ENCODE measurements at places on chromosomes 16 and 17.

GRCh38 chr16:56318827-56319140, 106.6 kb downstream of the AMFR start:
- no peak for DNase-seq

DNA sequence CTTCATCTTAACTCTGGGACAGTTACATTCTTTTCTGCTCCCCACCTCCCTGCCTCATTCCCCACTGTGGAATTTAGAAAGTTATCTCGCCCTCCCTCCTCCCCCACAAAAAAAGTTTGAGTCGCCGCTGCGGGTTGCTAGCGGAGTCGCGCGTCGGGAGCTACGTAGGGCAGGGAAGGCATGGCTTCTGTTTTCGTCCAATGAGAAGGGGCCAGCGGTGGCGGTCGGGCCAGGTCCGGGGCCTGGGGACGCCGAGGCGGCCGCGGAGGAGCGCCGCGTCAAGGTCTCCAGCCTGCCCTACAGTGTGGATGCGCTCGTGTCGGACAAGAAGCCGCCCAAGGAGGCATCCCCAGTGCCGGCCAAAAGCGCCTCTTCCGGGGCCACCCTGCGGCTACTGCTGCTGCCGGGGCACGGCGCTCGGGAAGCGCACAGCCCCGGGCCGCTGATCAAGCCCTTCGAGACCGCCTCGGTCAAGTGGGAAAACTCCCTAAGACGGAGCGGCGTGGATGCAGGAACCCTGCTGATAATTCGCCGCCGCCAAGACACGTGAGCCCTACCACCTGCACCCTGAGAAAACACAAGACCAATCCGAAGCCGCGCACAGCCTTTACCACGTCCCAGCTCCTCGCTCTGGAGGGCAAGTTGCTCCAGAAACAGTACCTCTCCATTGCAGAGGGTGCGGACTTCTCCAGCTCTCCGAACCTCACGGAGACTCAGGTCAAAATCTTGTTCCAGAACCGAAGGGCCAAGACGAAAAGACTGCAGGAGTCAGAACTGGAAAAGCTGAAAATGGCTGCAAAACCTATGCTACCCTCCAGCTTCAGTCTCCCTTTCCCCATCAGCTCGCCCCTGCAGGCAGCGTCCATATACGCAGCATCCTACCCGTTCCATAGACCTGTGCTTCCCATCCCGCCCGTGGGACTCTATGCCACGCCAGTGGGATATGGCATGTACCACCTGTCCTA, 8.9 kb downstream of the OR4D1 start:
- no peak for DNase-seq

DNA sequence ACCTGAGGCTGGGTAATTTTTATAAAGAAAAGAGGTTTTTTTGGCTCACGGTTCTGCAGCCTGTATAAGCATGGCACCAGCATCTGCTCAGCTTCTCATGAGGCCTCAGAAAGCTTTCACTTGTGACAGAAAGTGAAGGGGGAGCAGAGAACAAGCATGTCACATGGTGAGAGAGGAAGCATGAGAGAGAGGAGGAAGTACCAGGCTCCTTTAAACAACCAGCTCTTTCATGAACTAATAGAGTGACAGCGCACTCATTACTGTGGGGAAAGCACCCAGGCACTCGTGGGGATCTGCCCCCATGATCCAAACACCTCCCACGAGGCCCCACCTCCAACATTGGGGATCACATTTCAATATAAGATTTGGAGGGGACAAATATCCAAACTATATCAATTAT, 86.8 kb downstream of the USP32 start:
- DNase-seq = no peak

GRCh38 chr16:5906351-5906750, 808.8 kb upstream of the EEF2KMT start:
- DNase-seq = no peak

DNA sequence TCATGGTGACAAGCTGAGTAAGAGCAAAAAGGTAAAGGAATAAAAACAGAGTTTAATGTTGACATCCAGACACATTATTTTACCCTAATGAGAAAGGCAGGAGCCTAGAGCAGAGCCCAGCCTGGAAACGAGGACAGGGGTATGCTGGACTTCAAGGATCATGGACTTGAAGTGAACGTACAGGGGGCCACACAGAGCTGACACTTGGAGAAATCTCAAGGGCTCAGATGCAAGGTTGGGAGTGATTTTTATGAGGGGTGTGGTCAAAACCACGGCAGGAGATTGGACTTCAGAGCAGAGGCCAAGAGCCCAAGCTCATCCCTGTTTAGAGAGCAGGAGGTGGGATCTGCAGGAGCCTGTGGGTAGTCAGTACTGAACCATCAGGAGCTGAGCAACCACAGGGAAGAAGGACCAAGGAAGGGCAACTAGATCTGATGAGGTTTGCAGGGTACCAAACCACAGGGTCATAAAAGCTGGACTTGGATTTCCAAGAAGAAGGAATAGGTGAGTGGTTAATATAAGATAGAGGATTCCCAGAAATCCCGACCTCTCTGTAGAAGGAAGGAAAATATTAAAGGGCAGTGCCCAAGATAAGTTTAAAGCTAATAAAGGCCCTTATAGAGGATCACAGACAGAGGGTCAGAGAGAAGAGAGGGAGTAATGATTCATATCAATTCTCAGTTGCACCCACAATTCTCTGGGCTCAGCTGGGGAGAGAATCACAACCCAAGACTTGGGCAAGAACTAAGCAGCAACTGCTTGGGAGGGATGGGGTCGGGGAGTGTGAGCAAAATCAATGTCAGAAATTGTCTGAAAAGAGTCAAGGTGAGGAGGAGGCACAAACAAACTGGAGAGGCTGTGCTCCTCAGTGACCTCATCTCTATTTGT, 331.7 kb downstream of the SOX9 start:
- no peak for DNase-seq

GRCh38 chr17:18041776-18042175, 2.6 kb downstream of the GID4 start:
- DNase-seq = peak; percentile 78

DNA sequence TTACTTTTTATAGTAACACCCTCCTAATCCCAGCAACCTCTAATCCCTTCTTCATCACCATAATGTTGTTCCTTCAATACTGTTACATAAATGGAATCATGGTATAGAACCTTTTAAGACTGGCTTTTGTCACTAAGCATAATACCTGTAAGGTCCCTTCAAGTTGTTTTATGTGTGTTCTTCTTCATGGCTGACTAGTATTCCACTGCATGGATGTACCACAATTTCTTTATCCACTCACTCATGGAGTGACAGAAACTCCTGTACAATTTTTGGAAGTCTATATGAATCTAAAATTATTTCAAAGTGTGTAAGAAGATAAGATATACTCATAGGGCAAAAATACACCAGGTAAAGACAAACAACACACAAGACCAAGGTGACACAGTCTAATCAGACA, 36.8 kb downstream of the MEAK7 start:
- no peak for DNase-seq

GRCh38 chr16:50354629-50355456, 13.9 kb downstream of the BRD7 start:
- no peak for DNase-seq

DNA sequence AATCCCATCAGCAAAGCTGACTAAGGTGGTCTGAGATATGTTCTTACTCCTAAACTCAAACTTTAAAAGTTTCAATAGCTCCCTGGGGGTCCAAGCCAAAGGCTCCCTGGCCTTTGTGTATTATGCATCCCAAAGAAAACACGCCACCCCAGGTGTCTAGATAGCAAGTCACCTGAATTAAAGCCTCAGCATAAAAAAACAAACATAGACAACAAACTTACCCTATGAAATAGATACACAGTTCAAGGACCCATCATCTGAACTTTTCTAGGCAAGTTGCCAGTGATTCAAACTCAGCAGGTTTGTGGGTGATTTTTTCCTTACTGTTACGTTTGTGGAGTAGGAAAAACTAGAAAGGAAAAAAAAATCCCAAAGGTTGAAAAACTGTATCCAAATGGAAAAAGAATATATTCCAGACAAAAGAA, 12.5 kb downstream of the CMTM3 start:
- no peak for DNase-seq

DNA sequence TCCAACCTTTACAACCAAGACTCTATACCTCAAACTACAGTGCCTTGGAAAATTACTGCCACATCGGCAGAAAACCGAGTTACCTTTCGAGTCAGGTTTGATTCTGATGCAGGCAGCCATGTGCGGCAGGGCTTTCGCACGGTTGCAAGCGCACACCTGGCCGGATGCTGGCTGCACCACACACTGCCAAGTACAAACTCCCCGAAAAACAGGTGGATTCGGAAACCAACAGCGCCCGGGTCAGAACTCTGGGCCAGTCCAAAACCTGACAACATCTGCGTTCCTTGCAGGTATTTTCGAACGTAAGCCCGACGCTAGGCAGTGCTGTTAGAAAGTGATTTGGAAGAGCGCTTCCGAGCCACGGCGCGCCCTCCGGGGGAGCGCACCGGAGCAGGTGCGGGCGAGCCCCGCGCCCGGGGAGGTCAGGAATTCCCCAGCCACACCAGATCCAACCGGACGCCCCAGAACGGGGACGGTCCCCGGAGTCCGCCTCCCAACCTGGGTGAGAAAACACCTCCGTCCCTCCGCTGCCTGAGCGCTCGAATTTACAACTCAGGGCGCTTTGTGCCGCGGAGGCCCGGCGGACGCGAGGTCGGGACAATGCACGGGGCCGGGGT, 1.2 kb downstream of the USP7 start:
- no peak for DNase-seq

GRCh38 chr16:49556606-49557446, 183.2 kb downstream of the C16orf78 start:
- no peak for DNase-seq

- no peak for DNase-seq
Measured at GRCh38 chr16:23807028-23807427, 28.8 kb upstream of the PRKCB start.

- no peak for DNase-seq
Measured at GRCh38 chr16:68423771-68424170, 24.5 kb downstream of the SMPD3 start.

DNA sequence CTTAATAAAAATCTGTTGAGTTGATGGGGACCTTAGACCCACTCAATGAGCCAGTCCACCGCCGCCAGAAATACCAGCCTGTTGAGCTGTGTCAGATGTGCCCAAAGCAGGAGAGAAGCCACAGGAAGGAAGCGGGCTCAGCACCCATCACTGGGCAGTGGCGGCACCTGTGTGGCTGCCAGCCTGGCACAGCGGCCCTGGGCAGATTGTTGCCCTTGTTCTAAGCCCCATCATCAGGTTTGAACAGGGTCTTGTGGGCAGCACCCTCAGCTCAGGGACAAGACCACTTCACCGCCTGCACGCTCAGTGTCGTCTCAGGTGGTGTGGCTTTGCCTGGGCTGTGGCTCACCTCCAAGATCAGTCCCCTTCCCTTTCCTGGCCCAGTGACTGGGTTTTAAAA, 9.3 kb downstream of the ENDOV start:
- DNase-seq = no peak

GRCh38 chr16:56625140-56625942, at the start of gene MT1E:
Gene MT1E (plus strand): TSS chr16:56625781. CDS start chr16:56625852, 71 bp downstream.
- peak; percentile 20 for DNase-seq

DNA sequence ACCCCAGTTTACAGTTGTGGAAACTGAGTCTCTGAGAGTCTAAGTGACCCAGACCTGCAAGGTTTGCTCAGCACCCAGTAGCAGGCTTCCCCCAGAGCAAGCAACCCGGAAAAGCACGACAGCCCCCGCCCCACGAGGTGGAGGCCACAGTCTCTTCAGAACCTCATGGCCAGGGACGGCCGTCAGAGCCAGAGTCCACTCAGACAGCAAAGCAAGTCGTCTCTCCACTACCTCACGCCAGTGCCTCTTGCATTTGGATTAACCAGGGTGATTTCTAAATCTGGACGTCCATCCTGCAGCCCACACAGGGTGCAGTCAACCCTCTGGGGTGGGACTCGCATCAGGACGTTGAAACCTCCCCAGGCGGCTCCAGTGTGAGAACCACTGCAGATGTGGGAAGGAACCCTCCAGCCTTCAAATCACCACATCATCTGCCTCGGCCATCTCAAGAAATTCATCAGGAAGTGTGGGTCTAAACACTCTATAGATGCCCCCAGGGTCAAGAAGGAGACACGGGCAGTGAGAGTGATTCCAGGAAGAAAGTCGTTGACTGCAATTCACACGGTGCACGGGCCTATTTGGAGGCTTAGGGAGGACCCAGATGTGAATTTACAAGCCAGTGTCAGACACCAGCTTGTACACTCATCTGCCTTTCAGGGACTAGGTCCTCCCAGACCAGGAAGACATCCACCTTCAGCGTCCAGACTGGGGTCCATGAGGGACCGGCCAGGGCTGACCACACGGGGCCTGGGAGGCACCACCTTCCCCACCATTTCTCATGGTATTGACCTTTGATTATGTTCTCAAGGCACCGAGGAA, 20.2 kb upstream of the RBFOX3 start:
- no peak for DNase-seq

DNA sequence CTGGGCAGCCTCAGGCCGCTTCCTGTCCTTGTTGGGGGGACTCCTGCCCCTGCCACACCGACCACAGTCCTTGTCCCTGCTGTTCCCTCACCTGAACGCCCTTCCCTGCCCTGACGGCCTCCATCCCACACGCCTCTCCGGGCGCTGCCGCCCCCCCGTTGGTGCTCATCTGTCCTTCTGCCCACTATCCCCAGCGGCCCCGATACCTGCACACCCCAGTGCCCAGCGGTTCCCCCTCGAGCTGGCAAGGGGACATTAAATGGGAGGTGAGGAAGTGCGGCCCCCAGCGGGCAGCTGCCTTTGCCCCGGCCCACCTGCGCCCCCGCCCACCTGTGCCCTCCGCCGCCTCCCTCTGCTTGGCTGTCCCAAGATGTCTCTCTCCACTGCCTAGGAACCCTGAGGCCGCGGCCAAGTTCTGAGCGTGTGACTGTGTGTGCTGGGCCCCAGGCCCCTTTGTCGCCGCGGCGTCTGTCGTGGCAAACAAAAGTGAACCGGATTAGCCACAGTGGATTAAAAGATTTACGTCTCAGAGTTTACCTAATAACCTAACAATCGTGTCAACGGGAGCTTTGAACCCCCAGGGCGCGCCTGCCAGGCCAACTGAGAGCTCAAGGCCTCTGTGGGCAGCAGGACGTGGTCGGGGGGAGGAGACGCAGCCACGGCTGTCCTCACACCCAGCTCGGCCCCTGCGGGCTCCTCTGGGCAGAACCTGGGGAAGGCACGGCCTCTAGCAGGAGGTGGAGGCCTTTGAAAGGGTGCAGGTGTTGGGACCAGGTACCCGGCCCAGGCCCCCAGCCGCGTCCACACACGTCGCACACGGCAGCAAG, 7.6 kb upstream of the AXIN1 start:
- no peak for DNase-seq

- DNase-seq = peak; percentile 87
Measured at GRCh38 chr16:81703177-81704155, 75.6 kb upstream of the PLCG2 start.

DNA sequence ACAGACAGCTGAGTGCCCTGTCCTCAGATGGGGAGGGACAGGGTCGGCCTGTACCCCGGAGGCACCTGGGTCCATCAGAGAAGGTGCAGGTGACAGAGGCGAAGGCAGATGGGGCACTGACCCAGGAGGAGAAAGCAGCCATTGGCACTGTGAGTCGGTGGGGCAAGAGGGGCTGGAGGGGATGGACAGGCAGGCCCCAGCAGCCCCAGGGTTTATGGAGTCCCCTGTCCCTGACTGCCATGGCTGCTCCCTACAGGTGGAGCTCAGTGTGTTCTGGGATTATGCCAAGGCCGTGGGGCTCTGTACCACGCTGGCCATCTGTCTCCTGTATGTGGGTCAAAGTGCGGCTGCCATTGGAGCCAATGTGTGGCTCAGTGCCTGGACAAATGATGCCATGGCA, 32.1 kb downstream of the ANKRD40 start:
- no peak for DNase-seq
